ENCODE measurements at places on chromosomes 1 and 21.

DNA sequence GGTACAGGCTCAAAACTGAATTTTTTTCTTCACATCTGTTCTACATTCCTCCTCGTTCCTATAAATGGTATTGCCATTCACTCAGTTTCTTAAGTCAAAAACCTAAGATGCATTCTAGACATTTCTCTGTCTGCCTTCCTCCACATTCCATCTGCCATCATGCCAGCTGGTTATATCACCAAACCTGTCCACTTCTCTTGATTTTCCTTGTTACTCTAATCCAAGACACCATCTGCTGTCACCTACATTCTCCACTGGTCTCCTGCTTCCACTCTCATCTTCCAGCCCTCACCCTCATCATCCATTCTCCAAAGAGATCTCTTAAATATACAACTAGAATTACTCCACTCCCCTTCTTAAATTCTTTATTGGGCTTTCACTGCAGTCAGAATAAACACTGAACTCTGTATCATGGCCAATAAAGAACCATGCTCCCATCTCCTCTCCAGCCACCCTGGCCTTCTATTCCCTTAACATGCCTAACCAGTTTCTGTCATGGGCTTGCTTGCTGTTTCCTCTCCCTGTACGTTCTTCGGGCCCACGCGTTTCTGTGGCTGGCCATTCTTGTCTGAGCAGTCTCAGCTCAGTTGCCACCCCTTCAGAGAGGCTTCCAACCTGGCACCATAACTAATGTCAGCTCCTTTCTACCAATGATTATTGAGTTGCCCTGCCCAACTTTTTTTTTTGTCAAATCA, 278.3 kb downstream of the ST6GALNAC3 start:
- DNase-seq = no peak
- H3K27ac ChIP-seq = no peak overlapping the region
- no peaks in the 10 kb centered on the region for H3K36me3 ChIP-seq
- no peaks in the 10 kb centered on the region for H3K4me1 ChIP-seq
- peaks cover 4% of the 10 kb centered on the region for H3K27me3 ChIP-seq

- H3K27ac ChIP-seq = no peak overlapping the region
- peaks cover 49% of the 10 kb centered on the region for H3K27me3 ChIP-seq
- H3K36me3 ChIP-seq = no peaks in the 10 kb centered on the region
These were observed 312.3 kb downstream of the RRAGC start for GRCh38 chr1:38547321-38547720.

GRCh38 chr1:16967095-16967575, 13.3 kb downstream of the MFAP2 start:
- DNase-seq = no peak
- H3K4me3 ChIP-seq = no peak overlapping the region
- no peak overlapping the region for H3K27ac ChIP-seq

DNA sequence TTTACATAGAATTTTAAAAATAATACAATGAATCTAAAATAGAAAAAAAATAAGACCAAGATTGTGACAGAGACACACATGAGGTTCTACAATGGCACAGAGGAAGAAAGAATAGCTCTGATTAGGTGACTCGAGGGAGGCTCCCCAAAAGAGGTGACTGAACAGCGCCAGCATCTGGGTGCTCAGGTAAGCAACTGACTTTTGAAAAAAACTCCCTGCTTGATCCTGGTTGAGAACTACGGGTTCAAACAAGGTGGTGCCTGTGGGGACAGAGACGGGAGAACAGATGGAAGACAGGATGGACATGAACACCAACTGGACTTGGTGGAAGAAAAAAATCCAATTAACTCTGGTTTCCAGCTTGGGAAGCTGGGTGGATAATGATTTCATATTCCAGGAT, 22.5 kb downstream of the BATF3 start:
- H3K4me3 ChIP-seq = no peak overlapping the region
- H3K36me3 ChIP-seq = peaks cover 6% of the 10 kb centered on the region
- peaks cover 19% of the 10 kb centered on the region for H3K4me1 ChIP-seq
- H3K27me3 ChIP-seq = peaks cover 6% of the 10 kb centered on the region
- peak overlapping the region; percentile 27 for H3K27ac ChIP-seq

DNA sequence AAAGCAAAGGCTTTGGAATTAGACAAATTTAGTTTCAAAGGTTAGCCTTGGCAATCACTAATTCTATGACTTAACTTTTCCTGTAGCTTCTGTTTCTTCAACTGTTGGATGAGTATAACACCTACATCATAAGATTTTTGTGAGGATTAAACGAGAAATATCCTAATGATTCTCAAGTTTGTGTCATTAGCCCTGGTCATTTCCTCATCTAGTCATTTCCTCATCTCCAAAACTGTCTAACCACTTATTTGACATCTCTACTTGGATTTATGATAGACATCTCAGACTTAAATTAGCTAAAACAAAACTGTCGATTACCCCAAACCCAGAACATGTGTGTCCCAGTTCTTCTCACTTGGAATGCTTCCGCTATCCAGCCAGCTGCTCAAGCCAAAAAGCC, 80.2 kb upstream of the CHODL start:
- no peaks in the 10 kb centered on the region for H3K36me3 ChIP-seq
- H3K27me3 ChIP-seq = peaks cover 6% of the 10 kb centered on the region
- H3K4me3 ChIP-seq = no peak overlapping the region
- no peak for DNase-seq
- H3K4me1 ChIP-seq = peaks cover 1% of the 10 kb centered on the region

DNA sequence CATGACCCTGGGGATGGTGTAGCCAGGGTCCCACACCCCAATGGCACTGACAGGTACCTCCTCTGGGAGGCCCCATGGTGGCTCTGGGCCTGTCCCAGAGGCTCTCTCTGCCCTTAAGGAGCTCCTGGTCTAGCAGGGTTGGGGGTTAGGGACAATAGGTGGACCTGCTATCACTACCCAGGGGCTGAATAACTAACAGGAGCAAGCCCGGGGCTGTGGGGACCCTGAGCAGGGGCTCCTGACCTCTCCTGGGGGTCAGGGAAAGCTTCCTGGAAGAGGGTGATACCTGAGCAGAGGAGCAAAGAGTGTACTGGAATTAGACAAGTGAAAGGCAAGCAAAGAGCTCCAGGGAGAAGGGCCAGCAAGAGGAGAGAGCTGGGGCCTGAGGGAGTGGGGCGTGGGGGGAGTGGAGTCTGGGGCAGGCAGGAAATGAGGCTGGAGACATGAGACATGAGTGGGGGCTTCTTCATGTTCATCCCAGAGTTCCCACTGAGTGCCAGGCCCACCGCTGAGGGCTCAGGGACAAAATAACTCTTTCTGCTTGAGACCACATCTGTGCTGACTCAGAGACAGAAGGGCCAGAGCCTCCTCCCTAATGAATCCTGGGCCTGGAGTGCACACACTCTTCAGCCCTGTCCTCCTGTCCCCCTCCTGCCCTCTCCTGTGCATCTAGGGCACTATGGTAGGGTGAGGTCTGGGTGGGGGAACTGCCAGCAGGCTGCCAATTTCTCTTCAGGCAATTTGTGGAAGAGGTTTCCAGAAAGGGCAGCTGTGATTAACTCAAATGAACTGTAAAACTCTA, 517.6 kb downstream of the PTPRU start:
- no peak overlapping the region for H3K27ac ChIP-seq
- no peaks in the 10 kb centered on the region for H3K4me1 ChIP-seq
- DNase-seq = no peak

DNA sequence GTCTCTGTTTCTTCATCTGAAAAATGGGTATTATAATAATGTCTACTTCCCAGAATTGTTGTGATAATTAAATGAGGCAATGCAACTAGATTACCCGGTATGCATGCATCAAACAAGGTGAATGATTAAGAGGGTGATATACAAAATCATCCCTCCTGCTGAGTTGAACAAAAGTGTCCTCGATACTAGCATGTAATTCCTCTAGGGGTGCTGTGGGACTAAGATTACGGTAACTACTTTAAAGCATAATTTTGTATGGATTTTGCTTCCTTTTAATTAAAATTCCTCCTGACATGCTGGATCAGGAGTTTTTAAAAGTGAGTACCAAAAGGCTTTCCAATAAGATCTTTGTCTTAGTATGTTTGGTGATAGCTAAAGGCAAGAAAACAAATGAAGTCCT, 98.7 kb upstream of the PRMT6 start:
- H3K36me3 ChIP-seq = no peaks in the 10 kb centered on the region
- no peaks in the 10 kb centered on the region for H3K4me1 ChIP-seq
- no peak for DNase-seq

DNA sequence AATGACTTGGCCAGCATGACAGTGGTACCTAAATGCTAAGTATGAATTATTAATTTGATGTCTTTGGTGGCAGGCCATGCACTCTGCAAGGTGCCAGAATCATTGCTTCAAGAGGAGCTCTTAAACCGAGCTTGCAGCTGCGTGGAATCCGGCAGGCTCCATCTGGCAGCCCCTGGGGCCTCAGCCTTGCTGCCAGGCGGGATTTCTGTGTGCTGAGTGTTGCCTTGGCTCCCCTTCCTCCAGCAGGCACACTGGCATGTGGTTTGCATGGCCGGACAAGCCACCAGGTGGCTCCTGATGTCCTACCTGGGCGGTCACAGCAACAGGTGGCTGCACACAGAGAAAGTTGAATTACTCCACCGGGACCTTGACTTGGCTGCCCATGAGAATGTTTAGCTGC, 155.4 kb downstream of the URB2 start:
- no peak for DNase-seq
- H3K4me1 ChIP-seq = no peaks in the 10 kb centered on the region
- no peak overlapping the region for H3K4me3 ChIP-seq
- H3K27me3 ChIP-seq = peaks cover 2% of the 10 kb centered on the region
- H3K27ac ChIP-seq = no peak overlapping the region

GRCh38 chr1:92583821-92584760, 97.4 kb upstream of the GFI1 start:
- DNase-seq = no peak
- peaks cover 38% of the 10 kb centered on the region for H3K4me1 ChIP-seq
- H3K27ac ChIP-seq = peak overlapping the region; percentile 93
- peak overlapping the region; percentile 81 for H3K4me3 ChIP-seq

DNA sequence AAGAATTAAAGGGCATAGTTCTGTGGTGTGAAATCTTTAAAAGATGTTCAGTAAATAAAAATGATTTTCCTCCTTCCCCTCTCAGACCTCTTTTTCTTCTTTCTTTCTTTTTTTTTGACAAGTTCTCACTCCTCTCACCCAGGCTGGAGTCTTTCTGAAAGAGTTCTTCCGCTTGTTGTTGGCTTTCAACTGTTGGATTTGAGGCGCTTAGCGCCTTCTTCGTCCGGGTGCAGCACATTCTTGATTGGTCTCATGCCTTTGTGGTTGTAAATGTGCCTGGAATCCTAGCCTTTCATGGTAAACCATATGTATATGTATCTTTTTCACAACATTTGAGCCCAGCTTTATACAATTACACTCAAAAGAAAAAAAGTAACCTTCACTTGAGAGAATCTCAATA, 980 bp upstream of the METTL18 start:
- peaks cover 45% of the 10 kb centered on the region for H3K4me1 ChIP-seq
- H3K27me3 ChIP-seq = no peaks in the 10 kb centered on the region
- peaks cover 37% of the 10 kb centered on the region for H3K36me3 ChIP-seq
- DNase-seq = no peak

GRCh38 chr1:203985676-203986075, 87.2 kb upstream of the SOX13 start:
- DNase-seq = no peak
- H3K27me3 ChIP-seq = peaks cover 20% of the 10 kb centered on the region
- no peak overlapping the region for H3K4me3 ChIP-seq
- no peaks in the 10 kb centered on the region for H3K4me1 ChIP-seq
- no peaks in the 10 kb centered on the region for H3K36me3 ChIP-seq

- no peak overlapping the region for H3K4me3 ChIP-seq
- no peaks in the 10 kb centered on the region for H3K27me3 ChIP-seq
- H3K4me1 ChIP-seq = no peaks in the 10 kb centered on the region
- DNase-seq = no peak
- H3K36me3 ChIP-seq = no peaks in the 10 kb centered on the region
These were observed 190.7 kb upstream of the ESRRG start for GRCh38 chr1:216913976-216914375.

GRCh38 chr1:180231506-180231921, 1.4 kb downstream of the LHX4 start:
- peaks cover 19% of the 10 kb centered on the region for H3K4me1 ChIP-seq
- H3K4me3 ChIP-seq = peak overlapping the region; percentile 63
- H3K36me3 ChIP-seq = no peaks in the 10 kb centered on the region

DNA sequence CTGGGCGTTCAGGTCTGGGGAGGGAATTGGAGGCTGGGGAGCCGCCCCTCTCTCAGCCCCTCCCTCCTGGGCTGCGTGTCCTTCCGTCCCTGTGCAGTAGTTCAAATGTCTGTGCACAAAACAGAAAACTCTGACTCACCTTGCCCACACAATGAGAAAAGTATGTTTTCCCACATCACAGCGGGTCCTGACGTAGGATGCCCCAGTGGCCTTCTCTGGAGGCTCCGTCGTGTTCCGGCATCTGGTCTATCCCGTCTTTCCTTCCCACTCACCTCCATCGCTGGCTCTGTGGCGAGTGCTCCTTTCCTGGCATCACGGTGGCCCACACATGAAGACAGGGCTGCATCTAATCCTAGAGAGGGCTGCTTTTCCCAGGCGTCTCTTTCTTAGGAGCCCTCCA, 224.0 kb downstream of the KAZN start:
- H3K4me1 ChIP-seq = no peaks in the 10 kb centered on the region
- peaks cover 3% of the 10 kb centered on the region for H3K27me3 ChIP-seq
- H3K36me3 ChIP-seq = no peaks in the 10 kb centered on the region
- DNase-seq = no peak
- H3K4me3 ChIP-seq = no peak overlapping the region

DNA sequence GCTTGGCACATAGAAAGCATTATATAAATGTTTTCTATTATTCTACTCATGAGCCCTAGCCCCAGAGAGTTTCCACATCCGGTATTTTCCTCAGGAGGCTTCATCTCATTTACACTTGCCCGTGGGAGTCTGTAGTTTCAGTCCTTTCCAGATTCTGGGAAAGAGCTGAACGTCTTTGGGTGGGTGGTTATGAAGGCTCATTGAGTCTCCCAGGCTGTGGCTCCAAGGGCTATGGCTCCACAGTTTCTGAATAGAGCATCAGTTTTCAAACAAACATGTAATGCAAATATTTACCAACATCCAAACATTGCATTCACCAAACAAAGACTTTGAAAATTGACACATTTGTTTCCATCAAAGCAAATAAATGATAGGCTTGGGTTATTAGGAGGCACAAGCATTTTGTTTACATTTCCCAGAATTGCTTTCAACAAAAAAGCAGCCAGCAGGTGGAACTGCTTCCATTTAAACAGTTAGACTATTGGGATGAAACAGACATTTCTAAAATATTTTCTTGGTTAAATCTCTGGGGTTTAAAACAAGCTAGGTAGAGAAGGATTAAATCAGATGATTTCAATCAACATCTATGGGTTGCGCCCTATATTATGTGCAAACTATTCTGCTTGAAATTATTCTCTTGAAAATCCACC, 1.3 kb upstream of the LEMD1 start:
- no peak overlapping the region for H3K4me3 ChIP-seq
- peaks cover 50% of the 10 kb centered on the region for H3K27me3 ChIP-seq
- no peak for DNase-seq
- H3K27ac ChIP-seq = no peak overlapping the region
- H3K4me1 ChIP-seq = no peaks in the 10 kb centered on the region

GRCh38 chr1:2785631-2786328, 15.7 kb downstream of the TTC34 start:
- peaks cover 2% of the 10 kb centered on the region for H3K36me3 ChIP-seq
- H3K4me1 ChIP-seq = peaks cover 5% of the 10 kb centered on the region
- H3K27me3 ChIP-seq = peaks cover 25% of the 10 kb centered on the region
- DNase-seq = peak; percentile 30
- no peak overlapping the region for H3K27ac ChIP-seq

- no peaks in the 10 kb centered on the region for H3K4me1 ChIP-seq
- no peaks in the 10 kb centered on the region for H3K27me3 ChIP-seq
- no peak overlapping the region for H3K27ac ChIP-seq
- DNase-seq = no peak
These were observed 363.0 kb downstream of the PTBP2 start for GRCh38 chr1:97084546-97084945.

GRCh38 chr1:8625981-8626898, 191.2 kb downstream of the RERE start:
- no peak for DNase-seq
- no peak overlapping the region for H3K27ac ChIP-seq
- H3K4me1 ChIP-seq = peaks cover 22% of the 10 kb centered on the region

- peaks cover 32% of the 10 kb centered on the region for H3K4me1 ChIP-seq
- DNase-seq = no peak
- peak overlapping the region; percentile 83 for H3K4me3 ChIP-seq
These were observed 232.9 kb upstream of the SGIP1 start for GRCh38 chr1:66300972-66301451.

All from activated naive CD8-positive, alpha-beta T cell treated with anti-CD3 and anti-CD28 coated beads, Interleukin-2, amount 10 ng/mL, durations not matched to agents 7 days and 5 days (primary cell).